ENCODE measurements at places on chromosomes 11 and 22.

DNA sequence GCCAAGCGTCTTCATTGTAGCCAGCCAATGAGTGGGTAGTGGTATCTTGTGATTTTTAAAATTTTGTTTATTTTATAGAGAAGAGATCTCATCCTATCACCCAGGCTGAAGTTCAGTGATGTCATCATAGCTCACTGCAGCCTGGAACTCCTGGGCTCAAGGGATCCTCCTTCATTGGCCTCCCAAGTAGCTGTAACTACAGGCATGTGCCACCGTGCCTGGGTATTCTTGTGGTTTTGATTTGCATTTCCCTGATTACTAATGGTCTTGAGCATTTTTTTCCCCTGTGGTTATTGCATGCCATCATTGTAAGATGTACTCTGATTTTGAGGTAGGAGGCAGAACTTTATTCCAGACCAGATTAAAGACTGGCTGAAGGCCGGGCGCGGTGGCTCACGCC is 2.4 kb upstream of the DENND6B start:
- H3K27me3 ChIP-seq, result no peaks in the 10 kb centered on the region
- no peak for DNase-seq
- no peaks in the 10 kb centered on the region for H3K36me3 ChIP-seq
- peaks cover 17% of the 10 kb centered on the region for H3K4me1 ChIP-seq
- no peak overlapping the region for H3K4me3 ChIP-seq
- H3K27ac ChIP-seq, result no peak overlapping the region

DNA sequence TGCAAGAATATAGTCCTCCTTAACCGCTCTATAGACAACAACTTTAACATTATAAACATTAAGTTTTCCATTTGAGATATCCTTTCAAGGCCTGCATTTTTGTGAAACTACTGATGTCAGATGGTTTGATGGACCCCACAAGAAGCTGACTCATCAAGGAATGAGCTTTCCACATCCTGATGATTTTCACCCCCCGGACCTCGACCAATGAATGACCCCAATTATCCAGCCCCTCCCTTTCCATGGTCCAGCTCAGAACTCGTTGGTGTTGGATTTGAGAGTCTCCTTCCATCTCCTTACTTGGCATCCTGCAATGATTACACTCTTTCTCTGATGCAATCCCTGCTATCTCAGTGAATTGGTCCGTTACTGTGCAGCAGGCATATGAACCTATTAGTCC is 31.8 kb upstream of the GUCY1A2 start:
- H3K4me1 ChIP-seq, result no peaks in the 10 kb centered on the region
- no peaks in the 10 kb centered on the region for H3K27me3 ChIP-seq
- no peak overlapping the region for H3K4me3 ChIP-seq
- H3K36me3 ChIP-seq, result no peaks in the 10 kb centered on the region

GRCh38 chr11:46669711-46670139 is 30.7 kb downstream of the ARHGAP1 start:
- no peaks in the 10 kb centered on the region for H3K27me3 ChIP-seq
- H3K36me3 ChIP-seq, result peaks cover 89% of the 10 kb centered on the region
- H3K4me1 ChIP-seq, result peaks cover 26% of the 10 kb centered on the region
- no peak overlapping the region for H3K4me3 ChIP-seq
- no peak overlapping the region for H3K27ac ChIP-seq

GRCh38 chr22:38781033-38781432 is 12.9 kb downstream of the DNAL4 start:
- peaks cover 17% of the 10 kb centered on the region for H3K4me1 ChIP-seq
- no peak overlapping the region for H3K4me3 ChIP-seq
- DNase-seq, result no peak
- H3K36me3 ChIP-seq, result peaks cover 6% of the 10 kb centered on the region
- no peaks in the 10 kb centered on the region for H3K27me3 ChIP-seq

DNA sequence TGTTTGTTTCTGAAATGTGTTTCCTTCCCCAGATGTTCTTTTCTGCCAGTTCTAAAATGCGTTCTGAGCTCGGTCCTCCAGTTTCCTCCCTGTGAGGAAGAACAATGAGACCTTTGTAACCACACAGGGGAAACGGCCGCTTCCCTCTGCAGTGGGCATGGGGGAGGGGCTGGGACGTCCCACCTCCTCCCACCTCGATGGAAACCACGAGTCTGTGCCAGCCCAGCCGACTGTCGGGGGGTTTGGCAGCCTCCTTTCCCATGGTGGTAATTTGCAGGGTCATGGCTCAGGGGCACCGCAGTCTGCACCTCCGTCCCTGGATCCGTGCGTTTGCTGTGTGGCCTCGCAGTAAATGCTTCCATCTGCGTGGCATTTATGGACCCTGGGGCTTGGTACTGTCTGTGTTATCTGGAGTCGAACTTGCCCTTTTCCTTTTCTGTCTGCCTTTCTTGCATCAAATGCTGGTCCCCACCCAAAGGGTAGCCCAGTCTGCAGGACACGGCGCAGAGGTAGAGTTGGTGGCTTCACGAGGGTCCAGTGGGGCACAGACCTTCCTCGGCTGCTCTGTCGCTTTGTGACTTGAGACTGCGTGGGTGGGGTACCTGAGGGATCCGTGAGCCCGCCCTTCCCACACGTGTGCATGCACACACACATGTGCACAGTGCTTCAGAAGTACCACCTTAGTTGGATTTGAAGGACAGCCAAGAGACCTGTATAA is 16.1 kb downstream of the LRP5 start:
- H3K36me3 ChIP-seq, result no peaks in the 10 kb centered on the region
- peak overlapping the region; percentile 43 for H3K27ac ChIP-seq

DNA sequence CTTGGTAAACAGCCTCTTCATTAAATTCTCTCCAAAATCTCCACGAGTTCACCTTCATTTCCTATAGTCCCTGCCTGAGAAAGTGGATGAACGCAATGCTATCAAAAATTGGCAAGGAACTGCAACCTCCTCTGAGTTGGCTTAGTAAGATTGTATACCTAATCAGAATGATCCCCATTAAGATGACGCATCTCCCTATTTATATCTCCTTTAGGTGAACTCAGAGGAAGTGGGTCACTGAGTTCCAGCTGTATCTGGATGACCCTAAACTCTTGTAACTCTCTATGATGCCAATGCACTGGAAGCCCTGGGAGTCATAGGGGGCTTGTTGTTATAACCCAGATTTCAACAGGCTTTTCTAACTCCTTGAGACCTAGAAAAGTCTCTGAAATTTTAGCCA is 48.2 kb downstream of the OR10A6 start:
- no peaks in the 10 kb centered on the region for H3K36me3 ChIP-seq

DNA sequence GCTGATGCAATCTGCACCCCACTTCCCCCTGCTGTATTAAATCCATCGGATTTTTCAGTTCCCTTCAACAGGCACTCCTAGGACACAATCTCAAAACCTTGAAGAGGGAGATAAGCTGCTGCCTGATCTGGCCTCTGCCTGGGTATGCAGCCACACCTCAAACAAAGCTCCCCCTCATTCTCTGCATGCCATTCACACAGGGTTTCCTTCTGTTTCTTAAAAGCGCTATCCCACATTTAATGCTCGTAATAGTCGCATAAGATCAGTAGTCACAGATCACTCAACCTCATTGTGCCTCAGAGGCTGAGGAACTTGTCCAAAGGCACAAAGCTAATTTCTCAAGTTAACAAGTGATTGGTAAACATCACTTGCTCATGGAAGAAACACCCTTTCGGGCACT is 34.0 kb downstream of the UQCR10 start:
- peaks cover 44% of the 10 kb centered on the region for H3K4me1 ChIP-seq
- H3K27me3 ChIP-seq, result no peaks in the 10 kb centered on the region
- H3K27ac ChIP-seq, result peak overlapping the region; percentile 98
- H3K4me3 ChIP-seq, result no peak overlapping the region
- no peak for DNase-seq

DNA sequence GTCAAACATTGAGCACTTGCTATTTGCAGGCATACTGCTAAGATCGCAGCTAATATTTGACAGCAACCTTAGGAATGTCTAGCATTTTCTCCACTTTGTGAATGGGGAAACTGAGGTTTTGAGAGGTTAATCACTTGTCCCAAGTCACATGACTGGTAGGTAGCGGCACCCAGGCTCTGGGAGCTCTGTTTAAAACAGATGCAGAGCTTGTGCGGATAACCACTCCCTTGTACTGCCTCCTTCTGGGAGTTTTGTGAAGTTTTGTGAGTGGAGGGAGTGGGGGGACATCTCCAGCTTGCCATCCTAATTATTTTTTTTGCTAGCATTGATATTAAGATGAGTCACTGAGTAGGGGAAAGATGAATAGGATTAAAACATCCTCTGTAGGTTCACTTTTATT is 134.7 kb downstream of the GRIK4 start:
- no peak overlapping the region for H3K4me3 ChIP-seq
- H3K27me3 ChIP-seq, result no peaks in the 10 kb centered on the region
- no peak for DNase-seq
- no peak overlapping the region for H3K27ac ChIP-seq

DNA sequence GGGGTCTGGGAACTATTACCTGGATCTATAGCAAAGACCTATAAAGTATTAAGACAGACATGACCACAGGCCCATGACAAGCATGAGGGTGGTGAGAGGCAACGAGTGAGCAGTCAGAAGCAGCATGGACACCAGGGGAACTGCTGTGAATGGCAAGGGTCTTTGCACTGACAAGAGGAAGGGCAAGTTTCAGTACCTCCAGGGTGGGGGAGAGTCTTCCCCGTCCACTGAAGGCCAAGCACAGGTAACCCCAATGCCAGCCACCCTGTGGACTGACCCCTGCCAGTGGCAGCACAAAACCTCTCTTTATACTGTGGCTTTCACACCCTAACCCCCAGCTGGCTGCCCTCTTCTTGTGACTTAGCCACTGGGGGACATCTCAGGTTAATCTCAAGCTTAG is 55.5 kb downstream of the CHST1 start:
- H3K4me3 ChIP-seq, result no peak overlapping the region
- DNase-seq, result no peak

DNA sequence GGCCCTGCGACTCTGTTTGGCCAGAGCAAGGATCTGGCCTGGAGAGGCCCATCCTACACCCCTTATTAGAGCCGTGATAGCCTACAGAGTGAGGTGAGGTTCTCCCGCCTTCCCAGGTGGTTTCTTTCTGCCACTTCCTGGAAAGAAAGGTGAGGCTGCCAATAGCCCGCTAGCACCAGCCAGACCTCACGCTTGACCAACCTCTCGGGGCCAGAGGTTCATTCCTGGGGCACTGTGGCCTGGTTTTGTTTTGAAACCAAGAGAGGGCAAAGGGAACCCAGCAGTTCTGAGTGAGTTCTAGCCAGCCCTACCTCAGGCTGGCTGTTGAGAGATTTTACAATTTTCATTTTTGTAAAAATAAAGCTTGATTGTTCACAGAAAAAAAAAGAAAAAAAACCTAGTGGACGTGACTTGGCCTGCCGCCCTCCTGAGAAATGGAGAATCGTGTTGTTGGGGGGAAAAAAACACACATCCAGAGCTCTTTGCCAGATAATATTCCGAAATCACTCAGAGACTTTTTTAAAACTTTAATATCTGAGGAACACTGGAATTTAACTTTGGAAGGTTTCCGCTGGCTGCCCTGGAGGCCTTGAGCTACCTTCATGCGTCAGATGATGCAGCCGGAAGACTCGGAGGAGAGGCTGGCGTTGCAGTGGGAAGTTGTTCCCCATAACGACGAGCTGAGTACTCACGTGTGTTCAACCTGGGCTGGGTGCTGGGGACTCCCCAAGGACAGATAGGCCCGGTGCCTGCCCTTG is 84.5 kb downstream of the BCR start:
- peaks cover 19% of the 10 kb centered on the region for H3K4me1 ChIP-seq
- peak overlapping the region; percentile 84 for H3K27ac ChIP-seq
- peaks cover 29% of the 10 kb centered on the region for H3K36me3 ChIP-seq
- no peaks in the 10 kb centered on the region for H3K27me3 ChIP-seq
- peak; percentile 86 for DNase-seq

DNA sequence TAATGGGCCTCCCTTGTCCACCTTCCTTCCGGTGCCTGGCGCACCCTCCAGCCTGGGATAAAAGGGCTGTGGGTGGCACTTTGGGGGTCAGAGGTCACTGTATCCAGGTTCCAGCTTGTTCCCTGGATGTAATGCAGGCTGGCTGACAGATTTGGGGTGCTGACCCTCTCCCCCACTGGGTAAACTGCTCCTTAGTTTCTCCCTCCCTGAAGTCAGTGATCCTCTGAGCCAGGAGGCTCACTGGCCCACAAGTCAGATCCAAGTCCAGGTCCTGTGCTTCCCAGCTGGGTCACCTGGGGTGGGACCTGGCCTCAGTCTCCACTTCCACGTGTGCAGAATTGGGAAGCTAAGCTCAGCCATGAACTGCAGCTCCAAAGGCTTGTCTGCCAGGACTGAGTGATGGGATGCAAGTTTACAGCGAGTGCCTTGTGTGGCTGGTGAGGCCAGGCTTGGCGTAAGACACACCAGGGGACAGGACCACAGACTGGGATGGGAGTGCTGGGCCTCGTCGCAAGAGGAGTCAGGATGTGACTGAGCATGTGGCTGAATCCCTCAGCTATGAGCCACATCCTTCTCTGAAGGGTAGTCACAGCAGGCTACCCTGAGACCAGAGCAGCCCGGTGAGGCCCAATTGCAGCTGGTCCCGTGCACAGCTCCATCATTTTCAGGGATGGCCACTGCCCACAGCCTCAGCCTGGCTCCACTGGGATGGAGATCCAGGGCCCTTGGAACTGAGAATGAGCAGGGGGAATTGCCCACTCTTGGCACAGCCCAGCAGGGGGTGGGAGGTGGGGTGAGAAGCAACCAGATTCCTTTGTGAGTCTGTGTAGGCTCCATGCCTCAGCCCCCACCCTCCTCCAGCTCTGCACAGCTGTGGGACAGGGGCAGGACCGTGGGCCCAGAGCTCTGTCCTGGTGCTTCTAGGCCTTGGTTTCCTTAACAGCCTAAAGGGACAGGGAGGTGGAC is 7.2 kb downstream of the SHISA8 start:
- no peak for DNase-seq
- peaks cover 17% of the 10 kb centered on the region for H3K4me1 ChIP-seq
- H3K36me3 ChIP-seq, result no peaks in the 10 kb centered on the region
- H3K4me3 ChIP-seq, result no peak overlapping the region

DNA sequence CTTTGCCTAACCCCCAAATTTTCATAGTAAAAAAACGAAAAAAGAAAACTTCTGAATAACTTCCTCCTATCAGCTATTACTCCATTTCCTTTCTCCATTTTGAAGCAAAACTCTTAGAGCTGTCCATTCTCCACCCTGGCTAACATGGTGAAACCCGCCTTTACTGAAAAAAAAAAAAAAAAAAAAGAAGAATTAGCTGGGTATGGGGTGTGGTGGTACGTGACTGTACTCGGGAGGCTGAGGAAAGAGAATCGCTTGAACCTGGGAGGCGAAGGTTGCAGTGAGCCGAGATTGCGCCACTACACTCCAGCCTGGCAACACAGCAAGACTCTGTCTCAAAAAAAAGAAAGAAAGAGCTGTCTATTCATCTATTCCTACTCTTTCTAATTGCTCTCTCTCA is 11.3 kb upstream of the NXF1 start:
- no peak for DNase-seq
- H3K4me3 ChIP-seq, result no peak overlapping the region
- no peaks in the 10 kb centered on the region for H3K27me3 ChIP-seq
- H3K27ac ChIP-seq, result no peak overlapping the region
- no peaks in the 10 kb centered on the region for H3K36me3 ChIP-seq

Data from adrenal gland (tissue), 19 donors.